Activated CD8-positive, alpha-beta memory T cell treated with anti-CD3 and anti-CD28 coated beads for 1 hour (primary cell): ENCODE measurements at places on chromosomes 13 and 19.

GRCh38 chr13:41708713-41709112 lies 251.4 kb downstream of the RGCC start:
- no peak for DNase-seq

GRCh38 chr19:30606114-30607050 lies 234.2 kb downstream of the ZNF536 start:
- DNase-seq = no peak

- DNase-seq = no peak
Measured at GRCh38 chr13:35791184-35791851, 314.8 kb upstream of the MAB21L1 start.

DNA sequence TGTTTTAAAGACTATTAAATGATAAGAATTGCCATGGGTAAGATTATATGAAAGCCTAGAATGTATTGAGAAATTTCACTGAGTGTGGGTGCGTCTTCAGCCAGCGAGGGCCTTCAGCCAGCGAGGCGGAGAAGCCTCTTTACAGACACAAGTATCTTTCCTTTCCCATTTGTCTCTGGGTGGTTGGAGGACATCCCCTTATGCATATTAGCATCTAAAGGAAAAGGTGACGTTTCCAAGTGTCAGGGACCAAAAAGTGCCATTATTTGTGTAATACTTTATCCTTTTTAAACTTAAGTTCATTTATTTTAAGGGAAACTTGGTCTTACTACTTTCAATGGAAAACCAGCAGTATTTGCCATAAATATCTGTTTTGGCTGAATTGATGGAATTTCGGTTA lies 22.2 kb downstream of the SMARCA4 start:
- DNase-seq = no peak

DNA sequence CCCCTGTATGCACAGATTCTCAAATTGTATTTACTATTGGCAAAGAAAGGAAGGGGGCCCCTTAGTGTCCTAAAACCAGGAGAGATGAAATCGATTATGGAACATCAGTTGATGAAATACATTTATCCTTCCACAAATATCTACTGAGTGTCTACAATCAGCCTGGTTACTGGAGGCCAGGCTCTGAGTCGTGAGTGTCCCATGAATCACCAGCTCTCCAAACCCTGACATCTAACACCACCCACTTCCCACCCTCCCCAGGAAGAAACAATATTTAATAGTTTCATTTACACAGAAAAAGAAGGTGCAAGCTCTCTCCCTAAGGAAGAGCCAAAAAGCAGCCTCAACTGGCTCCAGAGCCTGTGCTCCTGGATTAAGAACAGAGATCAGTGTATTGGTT lies 25.2 kb downstream of the KCTD15 start:
- DNase-seq = no peak
